ENCODE measurements at places on chromosomes 3 and 15.
A peak's percentile ranks its signal among the peaks of the same experiment; 100 is the strongest.

DNA sequence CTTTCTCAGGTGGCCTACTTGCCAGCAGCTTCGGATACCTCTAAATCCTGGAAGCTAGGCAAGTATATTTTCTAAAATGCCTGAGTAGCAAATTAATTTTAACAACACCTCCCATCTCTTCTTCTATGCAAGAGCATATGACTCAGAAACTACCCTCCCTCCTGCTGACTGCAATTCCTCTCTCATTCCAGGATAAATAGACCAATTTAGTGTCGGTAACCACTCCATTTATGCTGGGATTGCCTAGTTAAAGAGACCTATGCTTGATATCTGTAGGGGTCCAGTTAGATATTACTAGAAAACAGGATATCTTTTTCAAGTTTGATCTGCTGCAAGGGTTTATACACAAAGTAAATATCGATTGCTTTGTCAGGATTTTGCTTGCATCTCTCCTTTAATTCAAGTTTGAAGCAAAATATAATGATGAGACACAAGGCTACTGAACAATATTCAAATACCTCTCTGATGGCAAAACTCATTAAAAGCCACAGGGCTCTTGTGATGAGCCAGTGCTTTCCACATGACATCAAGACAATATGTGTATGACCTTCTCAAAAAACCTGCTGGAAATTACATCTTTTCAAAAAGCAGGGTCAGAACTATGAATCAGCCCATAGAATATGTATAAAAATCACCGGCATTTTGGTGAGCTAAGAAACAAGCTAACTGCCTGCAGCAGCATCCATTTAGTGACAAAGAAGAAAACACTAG is 491.6 kb upstream of the NECTIN3 start:
- no peak for DNase-seq

DNA sequence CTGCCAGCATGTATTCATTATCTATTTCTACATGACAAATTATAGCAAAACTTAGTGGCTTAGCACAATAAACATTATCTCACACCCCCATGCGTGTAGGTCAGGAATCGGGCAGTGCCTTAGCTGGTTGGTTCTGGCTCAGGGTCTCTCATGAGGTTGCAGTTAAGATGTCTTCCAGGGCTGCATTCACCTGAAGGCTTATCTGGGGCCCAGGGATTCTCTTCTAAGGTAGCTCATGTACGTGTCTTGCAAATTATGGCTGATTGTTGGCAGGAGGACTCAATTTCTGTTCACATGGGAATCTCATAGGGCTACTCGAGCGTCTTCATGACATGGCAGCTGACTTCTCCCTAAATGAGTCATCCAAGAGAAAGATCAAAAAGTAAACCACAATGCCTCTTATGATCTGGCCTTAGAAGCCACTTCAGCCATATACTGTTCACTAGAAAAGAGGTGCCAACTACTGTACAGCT is 42.9 kb upstream of the TSC22D2 start:
- DNase-seq = no peak

DNA sequence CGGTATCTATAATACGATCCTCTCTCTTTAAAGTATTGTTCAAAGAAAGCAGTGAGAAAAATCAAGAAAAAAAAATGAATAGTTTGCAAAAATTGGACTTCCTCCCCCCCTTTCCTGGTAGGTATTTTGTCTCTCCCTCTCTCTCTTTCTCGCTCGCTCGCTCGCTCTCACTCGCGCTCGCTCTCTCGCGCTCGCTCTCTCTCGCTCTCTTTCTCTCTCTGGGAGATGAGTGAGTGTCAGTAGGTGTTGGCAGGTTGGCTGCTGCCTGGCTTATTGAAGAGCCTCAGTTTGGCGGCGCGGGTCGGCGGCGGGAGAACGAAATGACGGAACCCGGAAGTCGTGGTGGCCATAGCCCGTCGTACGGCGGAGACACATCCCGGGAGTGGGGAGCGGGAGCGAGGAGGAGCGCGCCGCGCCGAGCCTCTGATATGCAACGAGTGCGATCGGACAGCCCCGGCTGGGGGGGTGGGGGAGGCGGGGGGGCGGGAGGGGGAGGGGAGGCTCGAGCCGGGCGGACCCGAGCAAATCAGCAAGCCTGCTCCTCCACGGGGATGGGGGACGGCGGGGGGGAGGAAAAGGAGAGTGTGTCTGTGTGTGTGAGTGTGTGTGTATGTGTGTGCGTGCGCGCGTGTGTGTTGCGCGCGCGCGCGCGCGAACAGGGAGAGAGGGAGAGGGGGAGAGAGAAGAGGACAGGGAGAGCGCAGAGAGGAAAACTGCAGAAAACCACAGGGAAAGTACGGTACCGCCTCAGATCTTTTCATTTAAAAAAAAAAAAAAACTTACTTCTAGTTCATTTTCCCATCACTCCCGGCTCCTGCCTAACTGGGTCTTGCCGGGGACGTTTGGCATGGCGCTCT is at the start of gene MEIS2:
Gene MEIS2, minus strand, starts transcription at position 441 of the 857 bp plus-strand sequence. CDS start 1,083 bp downstream, outside the sequence.
- peak; percentile 73 for DNase-seq

DNA sequence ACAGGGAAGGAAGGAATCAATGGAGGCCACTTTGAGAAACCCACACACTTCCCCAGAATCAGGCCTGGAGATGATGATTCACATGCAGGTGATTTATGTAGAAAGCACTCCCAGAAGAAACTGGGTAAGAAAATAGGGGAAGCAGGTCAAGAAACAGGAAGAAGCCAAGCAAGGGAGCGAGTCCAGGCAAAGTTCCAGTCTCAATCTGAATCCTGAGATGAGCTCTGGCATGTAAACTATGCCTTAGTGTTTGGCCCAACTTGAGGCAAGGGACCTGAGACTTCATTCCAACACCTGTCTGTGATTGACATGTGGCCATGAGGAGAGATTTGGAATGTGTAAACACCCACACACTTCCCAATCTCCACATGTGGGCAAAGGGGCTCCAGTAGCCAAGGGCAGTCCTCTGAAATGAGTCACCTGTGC is 61.6 kb upstream of the CTNNB1 start:
- DNase-seq = no peak

DNA sequence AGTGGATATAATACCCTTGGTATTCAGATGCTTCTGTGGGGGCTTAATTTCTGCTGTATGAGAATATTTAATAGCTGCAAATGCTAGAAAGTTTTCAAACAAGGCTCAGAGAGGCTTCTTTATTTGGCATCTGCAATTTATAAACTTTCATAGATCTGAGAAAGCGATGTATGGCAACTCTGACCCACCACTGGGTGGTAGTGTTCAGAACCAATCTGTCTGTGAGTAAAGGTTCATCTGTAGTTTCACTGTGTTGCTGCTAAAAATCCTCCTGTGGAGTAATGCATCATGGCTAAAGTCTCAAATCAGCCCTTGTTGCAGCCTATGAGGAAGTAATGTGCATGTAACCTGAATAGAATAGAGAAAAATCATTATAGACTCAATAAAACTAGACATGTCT is 47.4 kb downstream of the CLSTN2 start:
- no peak for DNase-seq

- no peak for DNase-seq
Measured at GRCh38 chr15:73030122-73030679, 22.1 kb upstream of the NEO1 start.

DNA sequence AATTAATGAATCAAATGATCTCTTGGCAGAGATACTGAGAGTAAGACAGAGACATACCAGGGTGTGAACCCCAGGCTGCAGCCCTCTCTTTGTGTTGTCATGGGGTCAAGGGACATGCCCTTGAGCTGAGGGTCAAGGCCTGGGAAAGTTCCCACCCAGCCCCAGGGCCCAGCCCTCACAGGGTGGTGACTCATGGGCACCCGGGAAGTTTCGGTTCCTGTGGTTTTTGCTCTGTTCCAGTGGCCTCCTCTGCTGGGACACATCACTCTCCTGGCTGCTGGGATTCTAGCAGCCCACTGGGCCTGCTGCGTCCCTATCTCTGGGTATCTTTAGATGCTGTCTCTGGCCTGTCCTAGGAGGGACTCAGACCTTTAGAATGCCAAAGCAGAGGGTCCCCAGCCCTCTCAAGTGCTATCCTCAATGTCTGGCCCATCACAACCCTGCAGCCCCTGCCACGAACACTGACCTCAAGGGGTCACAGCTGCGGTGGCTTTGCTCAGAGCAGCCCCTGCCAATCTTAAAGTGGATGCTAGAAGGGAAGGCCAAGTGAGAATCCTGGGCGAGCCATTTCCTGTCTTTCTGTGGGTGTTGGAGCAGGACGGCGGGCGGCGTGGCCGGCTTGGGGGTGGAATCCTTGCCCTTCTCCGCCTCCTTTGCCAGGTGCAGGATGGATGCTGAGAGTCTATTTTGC is 148.4 kb upstream of the TLE3 start:
- DNase-seq = peak; percentile 24

DNA sequence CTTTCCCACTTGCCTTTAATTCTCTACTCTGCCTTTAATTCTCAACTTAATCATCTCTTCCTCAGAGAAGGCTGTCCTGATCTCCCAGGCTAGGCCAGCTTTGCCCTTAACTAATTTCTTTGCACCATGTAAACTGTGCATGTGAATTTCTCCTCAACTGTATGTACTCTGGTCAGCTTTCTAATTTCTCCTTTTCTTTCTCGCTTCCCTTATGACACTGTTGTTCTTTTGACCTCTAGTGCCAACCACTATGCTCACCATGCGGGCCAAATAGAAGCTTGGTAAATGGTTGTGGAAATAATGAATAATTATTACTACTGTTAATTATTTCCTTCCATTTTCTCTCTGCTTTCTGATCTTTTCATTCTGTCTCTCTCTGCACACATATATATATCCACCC is 269.0 kb upstream of the CRBN start:
- no peak for DNase-seq

DNA sequence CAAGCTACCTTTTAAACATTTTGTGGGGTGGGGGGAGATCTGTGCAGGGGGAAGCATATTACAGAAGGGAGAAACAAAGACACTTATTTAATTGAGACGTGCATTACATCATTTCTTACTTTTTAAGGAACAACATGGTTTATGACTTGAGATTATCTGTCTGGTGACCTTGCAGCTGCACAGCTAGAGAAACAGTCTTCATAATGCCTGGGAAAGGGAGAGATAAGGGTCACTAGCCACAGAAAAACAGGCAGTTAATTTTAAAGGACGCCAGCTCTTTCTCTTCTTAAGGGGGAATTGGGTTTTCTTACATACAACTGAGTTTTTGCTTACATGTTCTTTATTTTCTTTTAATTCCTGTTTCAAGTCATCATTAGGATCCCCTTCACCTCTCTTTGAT is 147.9 kb downstream of the SST start:
- DNase-seq = no peak

DNA sequence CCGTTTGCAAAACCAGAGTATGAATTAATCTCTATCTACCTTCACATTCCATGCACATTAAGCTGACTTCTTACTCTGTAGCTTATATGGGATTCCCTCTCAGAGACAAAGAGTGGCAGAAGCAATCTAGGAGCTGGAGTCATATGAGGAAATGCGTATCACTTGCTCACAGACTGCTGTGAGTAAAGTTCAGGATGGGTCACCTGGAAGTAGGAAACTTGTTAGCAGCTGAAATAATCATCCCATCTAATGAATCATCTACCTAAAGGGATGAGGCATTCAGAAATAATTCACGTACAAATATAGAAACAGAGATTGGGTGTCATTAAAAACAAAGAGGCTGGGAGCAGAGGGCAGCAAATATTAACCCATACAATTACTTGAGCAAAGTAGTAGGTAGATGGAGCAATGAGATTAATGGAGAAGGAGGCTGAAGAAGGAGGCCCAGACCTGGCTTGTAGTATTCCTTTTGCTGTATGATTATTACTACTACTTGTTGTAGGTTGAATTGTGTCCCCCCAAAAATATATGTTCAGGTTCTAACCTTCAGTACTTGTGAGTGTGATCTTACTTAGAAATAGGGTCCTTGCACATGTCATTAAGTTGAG is 866.3 kb downstream of the ROBO2 start:
- DNase-seq = no peak

GRCh38 chr3:53169832-53170324 is 8.9 kb downstream of the PRKCD start:
- no peak for DNase-seq

GRCh38 chr3:183540501-183541234 is 14.8 kb downstream of the KLHL6 start:
- no peak for DNase-seq

- no peak for DNase-seq
Measured at GRCh38 chr3:148816981-148817525, 10.6 kb upstream of the CPB1 start.

- DNase-seq = no peak
Measured at GRCh38 chr3:113697500-113698090, 1.2 kb upstream of the USF3 start.

- DNase-seq = no peak
Measured at GRCh38 chr3:190119461-190120268, 1.0 kb downstream of the P3H2 start.

- DNase-seq = peak; percentile 82
Measured at GRCh38 chr3:63656786-63657185, 4.3 kb downstream of the SNTN start.

- DNase-seq = no peak
Measured at GRCh38 chr3:195421400-195421799, 21.4 kb downstream of the ACAP2 start.

DNA sequence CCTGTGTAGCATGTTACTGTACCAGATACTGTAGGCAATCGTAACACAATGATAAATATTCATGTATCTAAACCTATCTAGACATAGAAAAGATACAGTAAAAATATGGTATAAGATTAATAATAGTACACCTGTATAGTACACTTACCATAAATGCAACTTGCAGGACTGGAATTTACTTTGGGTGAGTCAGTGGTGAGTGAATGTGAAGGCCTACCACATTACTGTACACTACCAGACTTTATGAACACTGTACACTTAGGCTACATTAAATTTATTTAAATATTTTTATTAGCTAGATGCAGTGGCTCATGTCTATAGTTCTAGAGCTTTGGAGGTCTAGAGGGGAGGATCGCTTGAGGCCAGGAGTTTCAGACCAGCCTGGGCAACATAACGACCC is 186.6 kb upstream of the ROPN1 start:
- DNase-seq = no peak

GRCh38 chr3:155790272-155790925 is 15.7 kb downstream of the C3orf33 start:
- no peak for DNase-seq

GRCh38 chr3:191151653-191152052 is 47.4 kb upstream of the OSTN start:
- no peak for DNase-seq

DNA sequence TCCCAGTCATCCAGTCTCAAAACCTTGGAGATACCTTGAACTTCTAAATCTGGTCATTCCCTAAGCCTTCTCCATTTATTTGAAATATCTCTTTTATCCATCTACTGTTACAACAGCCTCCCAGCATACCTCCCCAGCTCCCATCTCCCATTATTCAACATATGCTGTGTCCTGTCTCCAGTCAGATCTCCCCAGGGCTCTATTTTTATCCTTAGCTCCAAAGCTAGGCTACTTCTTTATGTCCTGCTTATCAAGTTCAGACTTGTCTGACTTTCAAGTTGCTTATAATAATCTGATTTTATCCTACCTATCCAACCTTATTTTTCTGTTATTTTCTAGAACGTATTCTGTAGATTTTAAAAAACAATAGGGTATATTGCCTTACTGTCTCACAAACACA is 44.2 kb downstream of the IQGAP1 start:
- DNase-seq = no peak

- no peak for DNase-seq
Measured at GRCh38 chr3:70753572-70753971, 441.1 kb upstream of the MDFIC2 start.
